ENCODE measurements at places on chromosomes 2 and 18.

GRCh38 chr2:188028739-188029138 is 262.9 kb upstream of the GULP1 start:
- no peak for DNase-seq

GRCh38 chr2:39407516-39408296 is 29.4 kb downstream of the MAP4K3 start:
- DNase-seq = no peak

DNA sequence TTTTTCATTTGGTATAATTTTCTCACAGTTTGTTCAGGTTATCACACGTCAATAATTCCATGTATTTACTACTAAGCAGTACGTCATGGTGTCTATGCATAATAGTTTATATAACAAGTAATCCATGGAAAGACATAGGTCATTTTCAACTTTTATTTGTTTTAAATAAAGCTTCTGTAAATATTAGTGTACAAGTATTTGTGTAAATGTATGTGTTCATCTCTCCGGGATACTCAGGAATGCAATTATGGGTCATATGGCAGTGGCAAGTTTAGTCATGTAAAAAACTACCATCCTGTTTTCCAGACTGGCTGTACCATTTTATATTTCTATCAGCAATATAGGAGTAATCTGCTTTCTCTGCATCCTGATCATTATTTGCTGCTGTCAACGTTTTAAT is 231.1 kb upstream of the ZNF804A start:
- DNase-seq = no peak

DNA sequence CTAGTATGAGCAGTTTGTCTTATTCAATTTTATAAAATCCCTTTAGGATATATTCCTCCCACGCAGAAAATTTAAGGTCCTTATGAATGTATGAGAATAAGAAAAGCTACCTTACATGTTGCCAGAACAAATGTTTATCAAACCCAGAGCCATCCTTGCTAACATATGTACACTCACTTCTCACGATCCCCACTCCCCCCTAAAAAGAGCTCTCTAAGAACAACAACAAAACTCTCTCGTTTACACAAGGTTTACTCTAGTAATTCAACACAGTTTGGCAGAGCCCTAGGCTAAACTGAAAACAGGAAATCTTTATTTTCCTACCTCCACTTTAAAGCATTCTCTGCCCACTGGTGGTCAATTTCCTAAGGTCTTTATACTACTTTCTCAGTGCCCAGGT is 504.9 kb downstream of the ZEB2 start:
- no peak for DNase-seq

- DNase-seq = no peak
Observed at GRCh38 chr2:173463846-173464245, 109.2 kb downstream of the CDCA7 start.

DNA sequence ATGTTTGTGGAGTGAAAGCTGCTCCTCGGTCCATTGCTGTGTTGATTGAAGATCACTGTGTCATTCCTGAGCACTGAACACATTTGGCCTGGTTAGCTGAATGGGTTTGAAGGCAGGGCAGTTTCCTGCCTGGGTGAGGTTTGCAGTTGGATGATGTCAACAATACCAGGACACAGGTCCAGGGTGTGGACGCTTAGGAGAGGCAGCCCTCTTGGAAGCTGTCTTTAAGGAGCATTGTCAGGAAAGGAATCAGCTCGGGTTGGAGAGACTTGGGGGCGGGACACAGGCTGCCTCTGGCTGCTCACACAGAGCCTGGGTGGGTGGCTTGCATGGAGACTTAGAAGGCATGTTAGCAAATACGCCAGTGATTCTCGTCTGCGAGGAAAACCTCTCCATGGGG is 237.7 kb downstream of the SEPTIN10 start:
- no peak for DNase-seq

- DNase-seq = no peak
Observed at GRCh38 chr2:143692162-143692561, 562.9 kb downstream of the ARHGAP15 start.

GRCh38 chr2:174683392-174683759 is 80.9 kb downstream of the CHRNA1 start:
- DNase-seq = peak; percentile 45

GRCh38 chr18:75554644-75555185 is 127.2 kb upstream of the SMIM21 start:
- DNase-seq = no peak

DNA sequence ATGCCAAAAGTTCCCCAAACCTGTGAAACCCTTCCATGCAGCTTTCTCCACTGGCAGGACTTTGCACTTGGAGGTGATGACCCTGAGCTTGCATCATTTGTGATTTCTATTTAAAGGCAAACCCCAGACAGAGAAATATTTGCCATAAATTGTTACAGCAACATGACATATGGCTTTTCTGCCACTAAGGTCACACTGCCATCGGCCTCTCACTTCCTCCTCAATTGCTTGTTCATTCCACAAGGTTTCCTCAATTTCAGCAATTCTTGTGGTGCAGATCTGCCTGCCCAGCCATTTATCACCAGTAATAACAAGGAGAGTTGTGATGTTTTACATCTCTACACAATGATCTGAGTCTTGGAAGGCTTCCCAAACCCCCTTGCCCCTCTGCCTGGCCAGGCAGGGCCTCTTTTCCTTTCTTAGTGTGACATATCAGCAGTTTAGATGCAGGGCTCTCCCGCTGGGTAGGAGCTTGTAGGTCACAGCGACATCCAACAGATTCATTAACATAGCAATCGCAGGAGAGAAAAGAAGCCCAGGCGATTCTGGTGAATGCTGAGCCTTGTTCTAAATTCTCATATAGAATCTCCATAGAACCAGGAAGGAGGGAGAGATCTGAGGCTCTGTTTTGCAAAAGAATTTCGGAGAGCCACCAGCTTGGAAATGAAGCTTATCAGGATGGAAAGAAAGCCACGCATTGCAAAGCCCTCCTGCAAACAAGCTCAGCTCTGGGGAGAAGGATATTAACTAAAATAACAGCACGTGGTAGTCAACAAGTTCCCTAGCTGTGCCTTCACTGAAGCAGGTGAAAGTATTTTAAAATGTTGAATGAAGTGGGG is 46.7 kb upstream of the ITGA6 start:
- DNase-seq = no peak

DNA sequence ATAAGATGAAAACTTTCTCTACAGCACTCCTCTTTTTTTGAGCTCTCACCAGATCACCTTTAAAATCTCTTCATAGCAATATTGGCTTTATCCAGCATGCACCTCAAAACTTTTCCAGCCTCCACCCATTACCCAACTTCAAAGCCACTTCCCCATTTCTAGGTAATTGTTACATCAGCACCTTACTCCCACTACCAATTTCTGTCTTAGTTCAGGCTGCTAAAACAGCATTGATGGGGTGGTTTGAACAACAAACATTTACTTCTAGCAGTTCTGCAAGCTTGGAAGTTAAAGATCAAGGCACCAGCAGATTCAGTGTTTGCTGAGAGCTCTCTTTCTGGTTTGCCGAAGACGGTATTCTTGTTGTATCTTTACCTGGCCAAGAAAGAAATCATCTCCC is 114.0 kb upstream of the SLC39A10 start:
- no peak for DNase-seq

- DNase-seq = no peak
Observed at GRCh38 chr2:147572622-147573021, 272.2 kb upstream of the ACVR2A start.

- DNase-seq = no peak
Observed at GRCh38 chr2:23901966-23902846, 24.7 kb downstream of the ATAD2B start.

GRCh38 chr18:14086458-14087231 is 45.6 kb downstream of the ZNF519 start:
- DNase-seq = no peak

- no peak for DNase-seq
Observed at GRCh38 chr2:96256611-96257113, 9.1 kb downstream of the TMEM127 start.

DNA sequence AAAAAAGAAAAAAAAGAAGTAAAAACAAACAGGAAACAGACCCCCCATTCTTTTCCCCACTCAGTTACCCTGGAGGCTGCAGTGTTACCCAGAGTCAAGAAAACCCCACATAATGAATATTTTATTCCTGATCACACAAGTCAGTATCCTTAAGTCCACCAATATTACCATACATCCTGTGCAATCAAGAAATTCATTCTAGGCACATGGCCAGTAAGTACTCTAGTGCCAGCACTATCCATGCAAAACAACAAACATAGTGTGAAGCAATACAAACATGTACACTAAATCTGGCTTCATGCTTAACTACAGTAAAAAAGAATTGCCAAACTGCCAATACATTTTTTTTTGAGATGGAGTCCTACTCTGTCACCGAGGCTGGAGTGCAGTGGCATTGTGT is 111.6 kb downstream of the FAM168B start:
- DNase-seq = no peak

All from left hindlimb (tissue), 1 donor.